Aortic smooth muscle cell (primary cell): ENCODE measurements at places on chromosomes 11 and 22. TPM values are rescaled to one million over a fixed set of nuclear protein-coding genes. Genes with fewer than 3 reads are reported as not detected.

The MS4A8 gene
- total RNA-seq = not detected in 2 replicates

The USH1C gene
- not detected in 2 replicates for total RNA-seq

The RPS6KA4 gene
- total RNA-seq = 46.5 and 53.1 TPM in 2 replicates

The FGF4 gene
- total RNA-seq = not detected in 2 replicates

The LAYN gene
- total RNA-seq = 9.4 and 27.1 TPM in 2 replicates

The NPTXR gene
- 0.79 and 1.1 TPM in 2 replicates for total RNA-seq

The GALNT18 gene
- 2.5 and 4.0 TPM in 2 replicates for total RNA-seq

The TRIM49C gene
- not detected in 2 replicates for total RNA-seq

The CSF2RB gene
- 0.81 and 1.5 TPM in 2 replicates for total RNA-seq
